Diencephalon (tissue), 1 donor: ENCODE measurements at places on chromosomes 2 and 18. TPM values are rescaled to one million over a fixed set of nuclear protein-coding genes. Genes with fewer than 3 reads are reported as not detected.

Gene DSG1
- 0.23 TPM for total RNA-seq

Gene GALNT14
- total RNA-seq = 20.5 TPM

Gene KCNG2
- 0.69 TPM for total RNA-seq

Gene CEP68
- 39.9 TPM for total RNA-seq

Gene TUBA4B
- total RNA-seq = 1.2 TPM

Gene SEMA4F
- total RNA-seq = 21.0 TPM

Gene CYP1B1
- total RNA-seq = 11.3 TPM

Gene QPCT
- total RNA-seq = 41.8 TPM

Gene ALPP
- total RNA-seq = not detected

Gene RAB6C
- 2.5 TPM for total RNA-seq

Gene C2orf78
- total RNA-seq = not detected

Gene CENPO
- total RNA-seq = 17.1 TPM

Gene TRIM54
- not detected for total RNA-seq

Gene CCL20
- total RNA-seq = not detected

Gene ANKRD23
- total RNA-seq = 2.1 TPM

Gene PLCL1
- total RNA-seq = 26.5 TPM

Gene SERPINB11
- not detected for total RNA-seq

Gene CCDC138
- 42.2 TPM for total RNA-seq

Gene PRKAG3
- total RNA-seq = not detected

Gene CHST10
- 44.5 TPM for total RNA-seq

Gene GKN2
- total RNA-seq = not detected

Gene RRM2
- total RNA-seq = 14.1 TPM

Gene SCTR
- 0.69 TPM for total RNA-seq

Gene SULT1C4
- 15.5 TPM for total RNA-seq

Gene MYO3B
- total RNA-seq = 1.2 TPM

Gene PROC
- 0.92 TPM for total RNA-seq

Gene TM4SF20
- not detected for total RNA-seq

Gene MC5R
- total RNA-seq = 0.69 TPM

Gene PLGLB2
- total RNA-seq = 1.6 TPM

Gene EFEMP1
- 16.6 TPM for total RNA-seq

Gene ACMSD
- total RNA-seq = not detected

Gene UGT1A3
- not detected for total RNA-seq

Gene ARHGAP15
- total RNA-seq = 3.2 TPM
